Activated CD4-positive, alpha-beta memory T cell treated with anti-CD3 and anti-CD28 coated beads for 36 hours (primary cell): ENCODE measurements at places on chromosomes 7 and 10. TPM values are rescaled to one million over a fixed set of nuclear protein-coding genes. Genes with fewer than 3 reads are reported as not detected.

Gene ADK
- total RNA-seq: 52.8 TPM

Gene PVRIG
- 21.0 TPM for total RNA-seq

Gene ZNF117
- 4.2 TPM for total RNA-seq

Gene SLC26A3
- not detected for total RNA-seq

Gene SCIN
- 0.12 TPM for total RNA-seq

Gene RASSF4
- total RNA-seq: 1.1 TPM

Gene UCN3
- not detected for total RNA-seq

Gene LEP
- total RNA-seq: not detected

Gene ACTL6B
- not detected for total RNA-seq

Gene SPDYE6
- total RNA-seq: not detected

Gene ADAMTS14
- not detected for total RNA-seq

Gene PRPF18
- total RNA-seq: 21.9 TPM

Gene AKR1E2
- 3.9 TPM for total RNA-seq

Gene PNLIPRP3
- not detected for total RNA-seq

Gene PRRT4
- total RNA-seq: 0.10 TPM

Gene GPR15LG
- not detected for total RNA-seq

Gene GCK
- 1.1 TPM for total RNA-seq

Gene GARIN1A
- 0.10 TPM for total RNA-seq

Gene DGKI
- 5.4 TPM for total RNA-seq

Gene FRMPD2
- not detected for total RNA-seq

Gene C10orf105
- 0.76 TPM for total RNA-seq

Gene CFAP69
- not detected for total RNA-seq

Gene BEND7
- not detected for total RNA-seq

Gene ENTPD1
- total RNA-seq: 2.5 TPM
